ENCODE measurements at places on chromosomes 7 and 10.

DNA sequence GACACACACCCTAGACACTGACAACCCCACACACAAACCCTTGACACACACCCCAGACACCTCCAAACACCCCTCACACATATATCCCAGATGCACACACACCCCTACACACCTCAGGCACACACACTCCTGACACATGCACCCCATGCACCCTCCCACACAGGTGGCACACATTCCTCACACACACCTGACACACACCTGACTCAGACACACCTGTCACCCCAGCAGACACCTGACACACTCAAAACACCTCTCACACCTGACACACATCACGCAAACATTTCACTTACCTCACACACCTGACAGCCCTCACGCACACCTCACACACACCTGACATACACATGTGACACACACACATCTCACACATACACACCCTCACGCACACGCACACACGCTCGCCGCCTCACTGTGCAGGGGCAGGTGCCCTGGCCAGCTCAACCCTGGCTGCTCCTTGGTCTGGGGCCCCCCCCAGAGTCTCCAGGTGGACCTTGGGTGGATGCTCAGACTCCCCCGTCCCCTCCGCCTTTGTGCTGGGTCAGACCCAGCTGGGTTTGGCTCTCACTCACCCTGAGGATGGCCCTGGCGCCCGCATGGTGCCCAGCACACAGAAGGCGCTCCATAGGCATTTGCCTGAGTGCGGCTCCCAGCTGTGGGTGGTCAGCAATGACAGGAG lies 3.1 kb upstream of the CALY start:
- DNase-seq: no peak

- no peak for DNase-seq
These were observed 179.6 kb downstream of the CELF2 start for GRCh38 chr10:11197266-11197712.

DNA sequence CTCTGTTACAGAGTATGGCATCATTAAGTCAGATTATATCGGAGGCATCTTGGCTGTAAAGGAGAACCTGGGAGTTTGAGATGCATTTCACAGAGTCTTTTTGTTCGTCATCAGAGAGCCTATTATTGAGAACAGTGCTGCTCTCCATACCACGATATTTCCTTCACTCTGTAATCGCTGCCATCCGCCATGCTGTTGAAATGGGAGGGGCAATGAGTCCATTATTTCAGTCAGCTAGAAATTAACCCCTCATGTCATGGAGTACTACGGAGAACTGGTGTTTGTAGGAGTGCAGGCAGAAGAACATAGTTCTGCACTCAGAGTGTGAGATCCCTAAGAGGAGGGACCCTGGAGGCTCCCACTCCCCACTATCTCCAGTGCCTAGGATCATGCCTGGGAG lies 59.2 kb downstream of the SLC16A12 start:
- DNase-seq: no peak

GRCh38 chr7:132575982-132576720 lies at the start of gene PLXNA4:
Gene PLXNA4 (minus strand): TSS chr7:132576470. CDS start chr7:132508693, 67,777 bp downstream.
- DNase-seq: no peak

DNA sequence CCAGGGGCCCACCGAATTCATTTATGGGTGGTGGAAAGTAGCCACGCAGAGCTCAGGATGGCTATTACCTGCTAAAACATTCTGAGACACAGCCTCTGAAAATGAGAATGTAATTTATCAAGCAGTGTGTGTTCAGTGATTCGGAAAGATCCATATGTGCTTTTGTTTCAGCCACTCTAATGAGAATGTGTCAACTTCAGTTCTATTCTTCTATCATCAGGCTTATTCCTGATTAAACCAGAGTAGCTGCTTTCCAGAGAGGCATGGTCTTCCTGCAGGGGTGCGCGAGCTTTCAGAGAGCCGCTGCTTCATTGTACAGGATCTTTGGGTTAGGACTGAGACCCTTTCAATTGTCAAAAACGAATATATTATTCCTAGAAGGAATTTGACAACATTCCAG lies 167.6 kb downstream of the OTUD1 start:
- DNase-seq: no peak

- no peak for DNase-seq
These were observed 450.7 kb downstream of the KCNMA1 start for GRCh38 chr10:77186936-77187335.

DNA sequence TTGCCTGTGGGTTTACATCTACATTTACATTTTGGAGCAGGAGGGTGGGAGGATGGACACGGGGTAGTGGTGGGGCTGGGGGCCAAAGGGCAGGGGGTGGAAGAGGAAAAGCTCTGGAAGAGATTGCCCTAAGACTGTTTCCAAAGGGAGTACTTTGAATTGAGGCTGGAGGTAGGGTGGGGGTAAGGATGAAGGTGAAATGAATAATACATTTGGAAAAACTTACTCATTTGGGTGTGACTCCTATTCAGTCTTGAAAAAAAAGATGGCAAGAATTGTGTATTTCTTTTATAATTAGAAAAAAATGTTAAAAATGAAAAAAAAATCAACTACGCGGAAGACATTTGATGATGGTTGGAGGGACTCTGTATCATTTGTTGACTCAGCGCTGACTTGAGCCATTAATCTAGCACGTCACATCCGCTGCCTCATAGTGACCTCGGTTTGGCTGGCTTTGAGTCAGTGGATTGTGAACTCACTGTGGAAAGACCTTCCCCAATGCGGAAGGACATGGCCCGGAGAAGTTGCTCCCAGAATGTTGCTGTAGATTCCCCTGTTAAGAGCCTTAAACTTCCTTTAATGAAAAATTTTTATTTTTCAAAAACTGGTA lies 2.8 kb downstream of the FAM180A start:
- no peak for DNase-seq

- no peak for DNase-seq
These were observed 44.2 kb downstream of the JMJD1C start for GRCh38 chr10:63421591-63421990.

GRCh38 chr10:70405037-70405824 lies 1.3 kb downstream of the EIF4EBP2 start:
- DNase-seq: peak; percentile 6

DNA sequence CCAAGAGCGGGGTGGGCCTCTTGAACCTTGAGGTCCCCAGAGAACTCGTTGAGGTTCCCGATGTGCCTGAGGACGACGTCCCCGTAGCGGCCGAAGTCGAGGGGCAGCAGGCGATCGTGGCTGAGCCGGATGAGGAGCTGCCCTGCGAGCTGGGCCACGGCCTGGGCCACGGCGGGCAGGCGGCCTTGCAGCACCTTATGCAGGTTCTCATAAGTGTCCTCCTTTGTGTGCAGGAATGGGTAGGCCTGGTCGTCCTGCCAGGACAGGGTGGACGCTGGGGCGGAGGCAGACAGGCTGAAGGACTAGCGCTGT lies 14.2 kb downstream of the TFR2 start:
- DNase-seq: no peak

DNA sequence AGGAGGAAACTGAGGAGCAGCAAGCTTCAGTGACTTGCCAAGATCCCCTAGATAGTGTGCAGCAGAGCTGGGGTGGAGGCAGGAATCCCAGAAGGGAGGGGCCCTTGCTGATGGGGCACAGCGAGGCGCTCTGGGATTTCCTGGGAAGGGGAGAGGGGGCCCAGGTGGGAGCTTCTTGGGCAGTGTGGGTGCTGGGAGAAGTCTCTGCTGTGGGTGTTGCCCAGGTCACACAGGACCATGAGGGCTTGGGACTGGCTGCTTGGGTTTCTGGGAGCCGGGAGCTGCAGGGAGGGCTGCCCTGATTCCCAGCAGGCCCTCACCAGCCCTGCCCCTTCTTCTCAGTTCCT lies 55.2 kb downstream of the TSPAN15 start:
- no peak for DNase-seq

DNA sequence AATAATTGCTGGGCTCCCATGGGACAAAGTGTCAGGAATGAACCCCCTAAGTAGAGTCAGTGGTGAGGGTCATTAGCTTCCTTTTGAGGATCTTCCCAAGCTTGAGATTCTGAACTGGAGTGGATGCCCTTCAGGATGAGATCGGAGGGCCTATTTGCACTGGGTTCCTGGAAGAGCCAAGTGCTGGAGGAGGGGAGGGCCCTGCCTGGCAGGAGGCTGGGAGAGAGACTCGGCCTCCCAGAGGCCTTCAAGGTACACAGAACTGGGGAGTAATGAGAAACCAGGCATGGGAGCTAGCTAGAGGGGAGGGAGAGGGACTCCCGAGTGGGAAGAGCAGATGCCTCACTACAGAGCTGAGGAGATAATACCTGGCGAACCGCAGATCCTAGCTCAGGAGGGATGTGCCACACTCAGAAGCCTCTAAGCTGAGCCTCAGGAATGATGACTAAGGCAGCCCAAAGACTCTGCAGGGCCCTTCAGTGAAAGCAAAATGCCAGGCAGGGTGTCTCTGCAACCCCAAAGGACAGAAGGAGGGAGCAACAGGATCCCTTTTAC lies 9.4 kb downstream of the PDAP1 start:
- no peak for DNase-seq

GRCh38 chr7:13976594-13976993 lies 12.9 kb downstream of the ETV1 start:
- DNase-seq: no peak
